Ovary (tissue), 10 donors: ENCODE measurements at places on chromosomes 16 and 17. TPM values are rescaled to one million over a fixed set of nuclear protein-coding genes. Genes with fewer than 3 reads are reported as not detected.

DNA sequence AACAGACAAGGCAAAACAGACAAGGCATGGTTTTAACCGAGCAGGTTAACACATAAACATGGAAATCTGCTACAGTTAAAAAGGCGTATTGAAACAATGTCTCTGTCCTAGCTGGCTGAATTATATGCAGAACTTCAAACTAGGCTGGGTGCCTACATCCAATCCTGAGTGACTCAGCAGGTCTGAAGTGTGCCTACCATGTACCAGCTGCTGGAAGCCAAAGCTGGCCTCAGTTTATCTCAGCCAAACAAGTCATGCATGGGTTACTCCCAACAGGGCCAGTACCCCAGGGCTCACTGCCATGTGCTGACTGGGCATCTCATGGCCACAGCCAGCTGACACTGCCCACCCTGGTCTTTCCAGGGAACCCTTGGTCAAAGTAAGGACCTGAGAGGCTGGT is 4.0 kb downstream of the C1QBP start:
- DNase-seq, result no peak

- DNase-seq, result no peak
Observed at GRCh38 chr16:87584271-87584670, 18.0 kb upstream of the JPH3 start.

GRCh38 chr16:19003935-19004334 is 20.2 kb downstream of the TMC7 start:
- no peak for DNase-seq

- DNase-seq, result no peak
Observed at GRCh38 chr17:3988297-3989040, 24.2 kb upstream of the ATP2A3 start.

DNA sequence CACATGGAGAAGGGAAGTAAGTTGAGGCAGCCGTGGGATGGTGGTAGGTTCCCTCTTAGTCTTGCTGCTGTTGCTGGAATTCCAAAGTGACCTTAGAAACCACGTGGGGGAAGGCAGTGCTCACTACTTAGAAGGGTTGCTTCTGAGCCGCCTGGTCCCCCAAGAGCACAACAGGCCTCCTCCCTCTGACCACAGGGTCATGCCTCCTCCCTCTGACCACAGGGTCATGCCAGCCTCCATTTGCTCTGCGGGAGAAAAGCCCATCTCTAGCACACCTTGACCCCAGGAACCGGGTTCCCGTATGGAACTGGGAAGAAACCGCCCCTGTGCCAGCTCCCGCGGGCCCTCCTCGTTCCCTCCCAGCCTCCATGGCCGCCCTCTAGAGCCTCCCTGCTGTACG is 13.4 kb upstream of the ZFPM1 start:
- no peak for DNase-seq

- no peak for DNase-seq
Observed at GRCh38 chr16:49899991-49900695, 44.2 kb upstream of the ZNF423 start.

DNA sequence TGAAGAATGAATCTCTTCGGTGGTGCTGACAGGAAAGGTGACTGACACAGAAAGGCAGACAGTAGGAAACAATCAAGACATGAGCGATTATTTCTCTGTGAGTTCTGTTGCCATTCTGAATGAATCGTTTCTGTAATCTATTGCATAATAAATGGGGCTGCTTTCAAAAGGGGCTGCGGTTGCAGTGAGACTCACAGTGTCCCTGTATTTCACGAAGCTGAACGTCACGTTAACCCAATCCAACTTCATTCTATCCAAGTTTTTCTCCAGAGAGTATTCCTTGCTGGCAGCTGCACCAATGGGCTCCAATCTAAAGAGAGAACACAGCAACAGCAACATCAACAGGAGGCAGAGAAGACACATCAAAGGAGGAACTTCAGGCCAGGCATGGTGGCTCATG is 75.4 kb downstream of the DNAH3 start:
- no peak for DNase-seq

DNA sequence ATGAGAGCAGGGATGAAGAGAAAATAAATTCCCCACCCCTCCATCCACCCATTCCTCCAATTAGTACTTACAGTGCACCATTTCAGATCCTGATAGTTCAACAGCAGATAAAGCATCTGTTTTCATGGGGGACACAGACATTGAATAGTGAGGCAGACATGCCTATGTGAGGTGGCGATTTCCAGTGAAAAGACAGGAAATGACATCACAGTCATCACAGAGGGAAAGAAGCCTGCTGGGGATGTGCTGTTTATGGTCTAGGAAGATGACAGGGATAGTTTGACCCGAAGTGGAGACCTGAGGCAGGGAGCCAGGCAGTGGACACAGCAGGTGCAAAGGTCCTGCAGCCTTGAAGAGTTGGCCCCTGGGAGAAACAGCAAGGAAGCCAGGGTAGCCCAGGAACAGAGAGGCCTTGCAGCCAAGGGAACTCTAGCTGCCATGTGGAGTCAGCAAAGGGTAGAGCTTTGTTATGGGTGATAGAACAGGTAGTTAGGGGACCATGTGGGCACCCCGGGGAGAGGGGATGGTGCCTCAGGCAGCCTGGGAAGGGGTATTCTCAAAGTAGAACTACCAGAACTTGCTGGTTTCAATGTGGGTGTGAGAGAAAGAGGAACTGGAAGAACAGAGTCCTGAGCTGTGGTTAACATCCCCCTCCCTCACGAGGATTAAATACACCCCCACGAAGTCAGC is 256.6 kb downstream of the CPPED1 start:
- DNase-seq, result no peak

DNA sequence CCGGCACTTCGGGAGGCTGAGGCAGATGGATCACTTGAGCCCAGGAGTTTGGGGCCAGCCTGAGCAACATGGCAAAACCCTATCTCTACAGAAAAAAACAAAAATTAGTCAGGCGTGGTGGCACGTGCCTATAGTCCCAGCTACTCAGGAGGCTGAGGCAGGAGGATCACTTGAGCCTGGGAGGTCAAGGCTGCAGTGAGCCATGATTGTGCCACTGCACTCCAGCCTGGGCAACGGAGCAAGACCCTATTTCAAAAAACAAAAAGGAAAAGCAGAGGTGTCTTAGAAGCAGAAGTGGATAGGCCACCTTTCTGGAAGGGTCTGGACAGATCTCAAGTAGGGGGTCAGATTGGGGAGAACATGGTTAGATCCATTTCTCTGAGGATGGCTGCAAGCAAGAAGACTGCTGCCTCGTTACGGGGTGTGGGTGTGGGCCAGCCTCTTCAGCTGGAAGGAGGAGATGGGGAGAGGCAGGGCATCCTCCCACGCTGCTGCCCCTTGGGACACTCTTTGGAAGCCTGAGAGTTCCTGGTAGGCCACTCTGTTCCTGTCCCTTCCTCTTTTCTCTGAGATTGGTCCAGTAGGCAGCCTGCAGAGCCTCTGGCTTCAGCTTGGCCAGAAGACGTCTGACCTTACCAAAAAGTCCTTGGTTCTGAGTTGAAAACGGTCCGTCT is 208.0 kb downstream of the MSI2 start:
- DNase-seq, result no peak

GRCh38 chr16:66979011-66979717 is 9.2 kb upstream of the CES4A start:
- no peak for DNase-seq

GRCh38 chr16:29737713-29738112 is 8.1 kb downstream of the C16orf54 start:
- DNase-seq, result no peak

Gene KRT15
- 0.38 TPM for total RNA-seq

Gene ACAP1
- 5.5 TPM for total RNA-seq

Gene GUCY2D
- total RNA-seq, result not detected

Gene DHRS7C
- not detected for total RNA-seq

Gene SRL
- total RNA-seq, result under 0.01 TPM

Gene MMP2
- 619 TPM for total RNA-seq

Gene CTRB1
- total RNA-seq, result not detected

Gene TMEM114
- not detected for total RNA-seq

Gene ABCA3
- 6.9 TPM for total RNA-seq
